Hematopoietic multipotent progenitor cell (in vitro differentiated cells): ENCODE measurements at places on chromosomes 16 and 17. TPM values are rescaled to one million over a fixed set of nuclear protein-coding genes. Genes with fewer than 3 reads are reported as not detected.
A peak's percentile ranks its signal among the peaks of the same experiment; 100 is the strongest.

Gene SENP3
- total RNA-seq, result 50.1 TPM

Gene CETP
- total RNA-seq, result 2.2 TPM

Gene SLC6A2
- 0.27 TPM for total RNA-seq

- no peak for DNase-seq
Measured at GRCh38 chr16:4389051-4389955, 17.7 kb downstream of the VASN start.

GRCh38 chr17:51629232-51629631, 368.9 kb downstream of the UTP18 start:
- DNase-seq, result no peak

- no peak for DNase-seq
Measured at GRCh38 chr16:85681255-85681654, 7.5 kb downstream of the GINS2 start.

- DNase-seq, result no peak
Measured at GRCh38 chr16:67967958-67968399, 458 bp downstream of the SLC12A4 start.

DNA sequence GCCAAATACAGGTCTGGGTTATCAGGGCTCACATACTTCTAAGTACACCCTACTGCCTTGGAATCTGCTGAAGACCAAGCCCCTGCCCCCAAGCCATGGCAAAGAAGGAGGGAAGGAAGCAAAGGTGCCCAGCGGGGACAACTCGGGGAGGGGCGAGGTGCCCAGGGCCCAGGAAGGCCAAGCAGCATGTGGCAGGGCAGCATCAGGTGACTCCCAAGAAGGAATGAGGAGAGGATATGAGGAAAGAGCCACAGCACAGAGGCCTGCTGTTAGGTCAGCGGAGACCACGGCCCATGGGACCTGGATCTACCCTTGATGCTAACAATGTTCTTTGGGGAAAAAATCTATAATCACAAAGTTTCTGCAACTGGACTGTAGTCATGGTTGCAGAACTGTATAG, 142.6 kb upstream of the CRHR1 start:
- DNase-seq, result no peak

DNA sequence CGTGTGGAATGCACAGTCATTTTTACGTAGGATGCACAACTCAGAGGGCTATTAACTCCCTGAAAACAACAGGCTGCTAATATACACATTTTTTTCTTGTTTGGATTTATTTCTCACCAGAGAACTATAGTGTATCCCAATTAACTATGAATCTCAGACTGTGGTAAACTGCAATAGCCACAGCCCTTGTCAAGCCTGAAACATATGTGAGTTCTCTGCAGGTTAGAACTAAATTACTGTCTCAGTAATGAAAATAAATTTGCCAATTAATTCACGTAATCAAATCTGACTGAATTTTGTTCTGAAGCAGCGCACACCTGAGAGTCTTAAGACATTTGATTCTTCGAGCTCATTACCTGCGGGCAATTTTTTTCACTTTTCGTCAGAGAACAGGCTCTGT, 318.6 kb downstream of the PMP22 start:
- DNase-seq, result no peak

DNA sequence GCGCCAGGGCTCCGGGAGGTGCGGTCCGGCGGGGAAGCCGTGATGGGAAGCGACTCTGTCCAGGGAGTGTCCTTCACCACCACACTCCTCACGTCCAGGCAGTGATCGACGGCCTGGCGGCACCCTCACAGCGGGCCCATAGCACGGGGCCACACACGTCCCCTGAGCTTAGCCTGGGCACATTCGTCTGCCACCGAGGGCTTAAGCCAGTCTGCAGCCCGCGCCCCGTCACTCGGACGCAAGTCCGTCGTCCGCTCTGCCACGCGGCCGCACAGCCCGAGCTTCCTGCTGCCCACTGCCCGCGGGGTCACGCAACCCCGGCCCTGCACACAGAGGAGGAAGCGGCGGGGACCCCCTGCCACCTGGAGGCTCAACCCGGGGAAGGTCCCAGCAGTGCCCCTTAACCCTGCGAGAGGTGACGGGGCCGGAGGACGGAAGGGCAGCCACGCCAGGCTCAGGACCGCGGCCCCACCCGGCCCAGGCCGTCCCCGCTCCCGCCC, 3.0 kb upstream of the TBX2 start:
- DNase-seq, result no peak

GRCh38 chr16:84746875-84747274, 47.1 kb downstream of the USP10 start:
- DNase-seq, result no peak

DNA sequence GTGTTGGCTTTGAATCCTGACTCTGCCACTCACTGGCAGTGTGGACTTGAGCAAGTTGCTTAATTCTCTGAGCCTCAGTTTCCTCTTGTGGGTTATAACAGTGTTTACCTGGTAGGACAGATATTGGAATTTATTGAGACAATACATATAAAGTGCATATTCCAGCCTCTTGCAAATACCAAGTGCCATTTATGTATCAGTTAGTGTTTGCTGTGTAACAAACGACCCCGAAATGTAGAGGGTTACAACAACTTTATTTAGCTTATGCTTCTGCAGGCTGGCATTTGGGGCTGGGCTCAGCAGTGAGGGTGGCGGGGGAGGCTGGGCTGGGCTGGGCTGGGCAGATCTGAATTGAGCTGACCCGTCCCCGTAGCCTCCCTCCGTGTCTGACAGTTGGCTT, 42.4 kb upstream of the IL21R start:
- DNase-seq, result no peak

DNA sequence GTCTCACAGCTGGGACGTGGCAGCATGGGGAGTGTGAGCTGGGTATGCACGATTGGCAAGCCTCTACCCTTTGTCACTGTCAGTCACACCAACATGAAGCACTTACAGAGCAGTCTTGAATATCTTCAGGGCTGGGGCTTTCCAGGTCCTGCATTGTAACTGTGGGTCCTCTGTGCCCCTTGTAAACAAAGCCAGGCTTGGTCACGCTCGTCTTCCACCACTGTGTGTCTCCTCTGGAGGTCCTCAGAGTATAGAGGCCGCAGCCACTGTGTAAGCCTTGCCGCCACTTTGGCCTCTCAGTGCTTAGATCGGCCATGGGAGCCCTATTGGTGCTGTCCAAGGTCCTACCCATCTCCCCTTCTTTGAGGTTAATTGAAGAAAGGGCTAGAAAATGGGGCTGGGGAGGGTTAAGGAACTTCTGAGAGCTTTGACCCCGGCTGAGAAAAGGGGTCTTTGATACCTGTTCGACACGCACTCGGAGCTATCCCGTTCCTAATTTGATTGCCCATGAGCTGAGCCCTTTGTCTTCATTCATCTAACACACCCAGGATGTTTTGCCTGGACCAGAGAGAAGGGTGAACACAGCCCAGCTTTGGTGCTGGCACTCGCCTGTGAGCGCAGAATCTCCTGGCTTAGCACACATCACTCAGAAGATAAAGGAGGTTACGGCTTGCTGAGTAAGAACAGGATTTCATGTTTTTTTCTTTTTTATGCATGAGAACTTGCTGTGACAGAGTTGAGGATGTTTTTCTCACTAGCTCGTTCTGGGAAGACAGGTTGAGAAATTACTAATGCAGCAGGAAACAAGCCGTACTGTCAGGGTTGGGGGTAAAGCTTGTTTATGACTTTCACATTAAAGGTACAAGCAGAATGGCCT, 267.9 kb downstream of the CPPED1 start:
- no peak for DNase-seq

GRCh38 chr17:79937391-79938335, 98.0 kb downstream of the TBC1D16 start:
- no peak for DNase-seq

DNA sequence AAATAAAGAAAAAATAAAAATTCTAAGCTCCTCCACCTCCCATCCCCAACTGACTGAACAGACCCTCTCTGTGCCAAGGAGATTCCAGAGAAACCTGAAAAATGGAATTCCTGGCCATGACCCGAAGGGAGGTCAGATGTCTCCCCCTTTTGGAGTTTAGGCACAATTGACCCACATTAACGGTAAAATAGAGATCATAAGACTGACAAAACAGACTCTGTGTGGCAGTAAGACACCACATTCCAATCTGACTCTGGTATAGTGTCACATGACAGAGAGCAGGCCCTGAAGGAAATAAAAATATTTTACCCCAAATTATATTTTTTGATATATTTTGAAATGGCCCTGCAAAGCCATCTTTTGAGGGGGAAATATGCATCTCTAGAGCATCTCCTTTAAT, 115.1 kb upstream of the ZKSCAN2 start:
- no peak for DNase-seq

- DNase-seq, result no peak
Measured at GRCh38 chr17:27597783-27598320, 33.1 kb upstream of the LGALS9 start.

GRCh38 chr16:68356249-68356918, 45.6 kb downstream of the PRMT7 start:
- peak; percentile 92 for DNase-seq

DNA sequence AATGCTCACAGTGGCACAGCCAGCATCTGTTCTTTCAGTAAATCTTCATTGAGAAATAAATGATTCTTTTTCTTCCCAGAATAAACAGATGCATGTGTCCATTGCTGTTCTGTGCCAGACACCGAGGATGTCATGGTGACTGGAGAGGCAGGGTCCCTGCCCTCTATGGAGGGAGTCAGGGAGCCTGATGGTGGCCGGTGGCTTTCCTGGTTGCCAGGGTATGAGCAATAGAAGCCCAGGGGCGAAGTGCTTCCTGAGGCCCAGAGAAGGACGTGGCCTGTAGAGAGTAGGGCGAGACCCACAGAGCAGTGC, 29.9 kb upstream of the NUDT16L1 start:
- DNase-seq, result no peak

- no peak for DNase-seq
Measured at GRCh38 chr17:82841921-82842596, 2.2 kb upstream of the ZNF750 start.

DNA sequence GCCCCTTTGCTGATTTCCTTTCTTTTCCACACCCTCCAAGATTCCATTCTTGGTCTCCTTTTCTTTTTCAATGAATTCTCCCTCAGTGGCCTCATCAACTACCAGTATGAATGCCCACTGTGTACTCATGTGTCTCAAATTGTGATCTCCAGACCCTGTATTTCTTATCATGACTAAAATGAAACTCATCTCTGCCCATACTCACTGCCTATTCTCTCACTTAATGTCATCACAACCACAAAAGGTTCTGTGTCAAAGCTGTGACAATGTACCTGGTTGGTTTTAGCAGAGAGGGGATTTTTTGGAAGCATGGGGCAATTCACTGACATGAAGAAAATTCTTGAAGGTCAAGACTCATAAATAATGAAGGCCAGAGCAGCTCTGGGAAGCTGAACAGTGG, 11.5 kb upstream of the TBX4 start:
- DNase-seq, result no peak
